ENCODE measurements at places on chromosomes 5 and 9. TPM values are rescaled to one million over a fixed set of nuclear protein-coding genes. Genes with fewer than 3 reads are reported as not detected.

TAF11L11 gene
- polyA plus RNA-seq, result not detected

NMUR2 gene
- not detected for polyA plus RNA-seq

CFAP90 gene
- polyA plus RNA-seq, result 0.10 TPM

TAF1L gene
- not detected for polyA plus RNA-seq

CDK9 gene
- 59.7 TPM for polyA plus RNA-seq

PCDHAC2 gene
- polyA plus RNA-seq, result not detected

PCDHGA11 gene
- polyA plus RNA-seq, result 15.3 TPM

MEGF10 gene
- polyA plus RNA-seq, result not detected

WDR38 gene
- polyA plus RNA-seq, result not detected

C1QTNF2 gene
- 0.31 TPM for polyA plus RNA-seq

BSPRY gene
- polyA plus RNA-seq, result not detected

TMEM174 gene
- not detected for polyA plus RNA-seq

MARVELD2 gene
- 1.7 TPM for polyA plus RNA-seq

ITGA2 gene
- polyA plus RNA-seq, result 10.4 TPM

PRRX2 gene
- 137 TPM for polyA plus RNA-seq
